ENCODE measurements at places on chromosomes 7 and 10.

DNA sequence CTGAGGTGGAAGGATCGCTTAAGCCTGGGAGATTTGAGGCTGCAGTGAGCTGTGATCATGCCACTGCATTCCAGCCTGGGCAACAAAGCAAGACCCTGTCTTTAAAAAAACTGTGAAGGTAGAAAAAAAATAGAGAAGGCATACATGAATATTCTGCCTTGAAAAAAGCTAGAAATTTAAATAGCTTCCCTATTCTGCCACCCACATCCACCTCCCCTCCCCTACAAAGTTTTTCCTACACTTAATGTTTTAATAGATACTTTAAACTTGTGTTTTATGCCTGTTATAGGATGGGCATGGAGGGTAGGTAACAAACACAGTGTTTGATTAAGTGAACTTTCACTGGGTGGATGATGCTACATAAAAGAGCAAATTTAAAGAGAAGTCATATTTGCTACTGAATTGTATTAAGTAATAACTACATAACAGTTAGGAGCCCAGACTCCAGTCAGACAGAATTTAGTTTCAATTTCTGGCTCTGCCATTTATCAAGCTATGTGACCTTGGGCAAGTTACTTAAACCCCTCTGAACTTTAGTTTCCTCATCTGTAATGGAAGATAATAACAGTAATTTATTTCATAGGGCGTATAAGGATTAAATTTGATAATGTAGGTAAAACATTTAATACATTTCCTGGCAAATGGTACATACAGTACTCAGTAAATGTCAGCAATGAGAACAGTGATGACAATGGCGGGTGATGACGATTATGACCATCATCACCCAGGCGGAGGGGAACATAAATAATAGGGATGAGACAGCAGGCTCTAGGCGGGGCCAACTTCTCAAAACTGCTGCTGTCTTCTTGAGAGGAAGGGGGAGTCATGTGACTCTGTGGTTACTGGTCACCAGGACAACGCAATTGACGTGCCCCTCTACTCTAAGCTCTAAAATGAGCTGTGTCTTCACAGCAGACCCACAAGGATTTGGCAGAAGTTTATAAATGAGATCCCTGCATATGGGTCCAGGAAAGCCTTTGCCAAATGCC is 15.8 kb downstream of the DNMBP start:
- H3K4me1 ChIP-seq, result peaks cover 12% of the 10 kb centered on the region
- H3K27me3 ChIP-seq, result no peaks in the 10 kb centered on the region
- no peaks in the 10 kb centered on the region for H3K36me3 ChIP-seq
- H3K4me3 ChIP-seq, result peak overlapping the region; percentile 54

DNA sequence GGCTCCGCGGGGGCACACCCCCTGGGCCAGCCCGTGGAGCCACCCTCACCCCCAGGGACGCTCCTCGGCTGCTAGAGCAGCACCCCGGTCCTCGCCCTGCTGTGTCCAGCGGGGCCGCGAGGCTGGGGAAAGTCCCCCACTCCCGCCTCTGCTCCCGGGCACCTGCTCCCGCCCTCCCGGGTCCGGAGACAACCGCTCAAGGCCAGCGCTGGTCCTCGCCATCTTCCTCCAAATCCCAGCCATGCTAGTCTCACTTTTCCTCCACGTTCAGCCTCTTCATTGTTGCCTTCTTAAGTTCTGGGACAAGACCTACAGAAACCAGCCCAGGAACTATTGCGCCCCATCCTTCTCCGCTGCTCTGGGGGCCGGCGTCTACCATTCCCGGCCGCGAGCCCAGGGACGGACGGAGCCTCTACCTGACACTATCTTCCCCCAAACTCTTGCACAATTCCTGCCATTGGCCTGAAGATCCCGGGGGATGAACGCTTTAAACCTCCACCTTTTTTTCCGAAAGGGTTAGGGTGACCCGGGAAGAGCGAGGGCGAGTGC is 4.8 kb upstream of the KCP start:
- H3K27me3 ChIP-seq, result peaks cover 68% of the 10 kb centered on the region
- no peak for DNase-seq
- no peaks in the 10 kb centered on the region for H3K36me3 ChIP-seq
- H3K27ac ChIP-seq, result peak overlapping the region; percentile 30
- H3K4me3 ChIP-seq, result peak overlapping the region; percentile 48

- H3K27ac ChIP-seq, result no peak overlapping the region
- no peak for DNase-seq
- no peak overlapping the region for H3K4me3 ChIP-seq
- H3K36me3 ChIP-seq, result no peaks in the 10 kb centered on the region
- peaks cover 8% of the 10 kb centered on the region for H3K4me1 ChIP-seq
Measured at GRCh38 chr10:4053940-4054339, 268.9 kb upstream of the KLF6 start.

- no peaks in the 10 kb centered on the region for H3K36me3 ChIP-seq
- DNase-seq, result no peak
- no peaks in the 10 kb centered on the region for H3K4me1 ChIP-seq
- peaks cover 31% of the 10 kb centered on the region for H3K27me3 ChIP-seq
Measured at GRCh38 chr10:31172925-31173324, 141.3 kb upstream of the ZNF438 start.

- H3K27ac ChIP-seq, result no peak overlapping the region
- H3K4me1 ChIP-seq, result peaks cover 5% of the 10 kb centered on the region
- no peaks in the 10 kb centered on the region for H3K36me3 ChIP-seq
- no peaks in the 10 kb centered on the region for H3K27me3 ChIP-seq
- no peak overlapping the region for H3K4me3 ChIP-seq
- no peak for DNase-seq
Measured at GRCh38 chr7:157547102-157547501, 210.3 kb downstream of the DNAJB6 start.

Measured in effector memory CD8-positive, alpha-beta T cell (primary cell).